Stimulated activated CD8-positive, alpha-beta memory T cell treated with anti-CD3 and anti-CD28 coated beads, Interleukin-4, amount 100 ng/mL, for 1 hour (primary cell): ENCODE measurements at places on chromosomes 2 and 18.

DNA sequence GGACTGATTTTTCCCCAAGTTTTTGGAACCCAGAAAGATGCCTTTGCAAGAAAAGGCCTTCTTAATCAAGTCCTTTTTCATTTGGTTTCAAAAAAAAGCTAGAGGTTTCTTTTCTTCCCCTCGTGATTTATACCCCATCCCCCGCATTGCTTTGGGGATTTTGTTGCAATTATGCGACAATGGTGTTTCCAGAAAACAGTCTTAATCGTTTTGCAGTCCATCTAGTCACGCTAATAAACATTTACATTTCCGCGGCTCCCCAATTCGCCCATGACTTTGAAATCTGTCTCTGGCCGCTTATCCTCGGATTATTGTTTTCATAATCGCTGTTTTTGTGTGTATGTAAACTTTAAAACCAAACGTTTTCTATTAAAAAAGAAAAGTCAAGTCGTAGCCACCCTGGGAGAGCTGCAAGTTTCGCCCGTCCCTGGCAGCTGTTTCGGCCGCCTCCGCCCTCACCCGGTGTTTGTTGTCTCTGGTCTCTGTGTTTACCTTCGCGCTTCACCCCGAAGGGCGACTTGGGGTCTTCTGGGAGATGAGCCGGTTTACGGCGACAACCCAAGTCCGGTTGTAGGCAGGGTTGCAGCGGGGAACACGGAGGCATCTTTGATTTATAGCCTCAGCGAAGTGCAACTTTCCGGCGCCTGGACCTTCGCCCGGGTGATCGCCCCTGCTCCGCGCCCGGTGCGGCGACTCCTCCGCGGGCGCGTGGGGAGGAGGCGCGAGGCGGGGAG lies 667 bp downstream of the SP9 start:
- no peak for DNase-seq

GRCh38 chr18:7568426-7568825 lies 1.3 kb downstream of the PTPRM start:
- no peak for DNase-seq

DNA sequence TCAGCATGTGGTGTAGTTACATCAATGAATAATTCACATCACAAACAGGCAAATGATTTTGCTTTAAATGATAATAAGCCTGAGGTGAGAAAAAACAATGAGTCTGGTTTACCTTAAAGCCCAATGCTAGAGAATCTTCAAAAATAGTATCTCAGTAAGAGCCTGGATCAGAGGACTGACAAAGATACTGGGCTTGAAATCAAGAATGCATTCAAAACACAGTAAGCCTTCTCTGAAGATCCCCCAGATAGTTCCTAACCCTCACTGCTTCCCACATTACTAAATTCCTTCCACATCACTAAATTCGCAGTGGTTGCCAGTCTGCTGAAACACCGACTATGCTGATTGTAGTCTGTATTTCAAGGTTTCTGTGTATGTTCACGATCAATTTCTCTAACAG lies 514.9 kb downstream of the SUCLG1 start:
- no peak for DNase-seq

DNA sequence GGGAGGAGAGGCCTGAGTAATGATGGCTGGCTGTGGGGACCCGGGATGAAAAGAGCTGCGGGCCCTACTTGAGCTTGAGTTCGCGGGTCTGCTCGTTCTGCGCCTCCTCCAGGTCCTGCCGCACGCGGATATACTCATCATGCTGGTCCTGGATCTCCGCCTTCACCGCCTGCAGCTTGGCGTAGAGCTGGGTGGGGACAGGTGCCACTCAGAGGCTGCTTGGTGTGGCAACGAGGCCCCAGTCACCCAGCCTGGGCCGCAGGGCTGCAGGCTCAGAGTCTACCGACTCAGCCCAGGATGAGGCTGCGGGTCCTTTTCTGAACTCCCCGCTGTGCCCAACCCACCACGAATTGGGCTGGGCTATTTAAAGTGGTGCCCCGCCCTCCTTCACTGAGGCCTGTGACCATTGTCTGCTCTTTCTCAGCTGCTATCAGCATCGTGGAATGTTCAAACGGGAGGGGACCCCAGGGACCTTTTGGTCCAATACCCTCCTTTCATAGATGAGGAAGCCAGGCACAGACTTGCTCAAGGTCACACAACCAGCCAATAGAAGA lies 28.0 kb downstream of the KIF3C start:
- no peak for DNase-seq

GRCh38 chr2:3288470-3289170 lies 89.0 kb downstream of the EIPR1 start:
- no peak for DNase-seq
